ENCODE measurements at places on chromosomes 1 and 21.

DNA sequence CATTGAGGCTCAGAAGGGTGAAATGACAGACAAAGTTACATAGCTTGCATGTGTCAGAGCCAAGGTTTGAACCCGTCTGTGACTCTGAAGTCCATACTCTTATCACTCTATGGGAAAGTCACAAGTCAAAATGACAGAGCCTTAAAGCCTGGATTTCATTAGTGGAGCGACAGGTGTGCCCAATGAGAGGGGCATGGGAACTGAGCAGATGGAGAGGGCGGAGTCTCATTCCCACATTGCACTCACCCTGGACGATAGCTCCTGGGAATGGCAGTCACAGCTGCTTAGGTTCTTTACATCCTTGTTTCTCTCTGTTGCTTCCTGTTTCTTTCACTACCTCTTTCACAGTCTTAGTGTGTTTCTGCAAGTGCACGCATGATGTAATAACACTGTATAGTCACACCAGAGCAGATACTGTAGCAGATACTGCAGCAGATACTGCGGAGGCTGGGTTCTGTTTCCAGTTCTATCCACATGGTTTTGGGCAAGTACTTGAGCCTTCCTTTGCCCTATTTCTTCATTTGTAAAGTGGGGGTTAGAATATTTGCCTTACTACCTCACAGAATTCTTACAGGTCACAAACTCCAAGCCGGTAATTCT, 127.2 kb downstream of the ZSCAN20 start:
- DNase-seq, result no peak

DNA sequence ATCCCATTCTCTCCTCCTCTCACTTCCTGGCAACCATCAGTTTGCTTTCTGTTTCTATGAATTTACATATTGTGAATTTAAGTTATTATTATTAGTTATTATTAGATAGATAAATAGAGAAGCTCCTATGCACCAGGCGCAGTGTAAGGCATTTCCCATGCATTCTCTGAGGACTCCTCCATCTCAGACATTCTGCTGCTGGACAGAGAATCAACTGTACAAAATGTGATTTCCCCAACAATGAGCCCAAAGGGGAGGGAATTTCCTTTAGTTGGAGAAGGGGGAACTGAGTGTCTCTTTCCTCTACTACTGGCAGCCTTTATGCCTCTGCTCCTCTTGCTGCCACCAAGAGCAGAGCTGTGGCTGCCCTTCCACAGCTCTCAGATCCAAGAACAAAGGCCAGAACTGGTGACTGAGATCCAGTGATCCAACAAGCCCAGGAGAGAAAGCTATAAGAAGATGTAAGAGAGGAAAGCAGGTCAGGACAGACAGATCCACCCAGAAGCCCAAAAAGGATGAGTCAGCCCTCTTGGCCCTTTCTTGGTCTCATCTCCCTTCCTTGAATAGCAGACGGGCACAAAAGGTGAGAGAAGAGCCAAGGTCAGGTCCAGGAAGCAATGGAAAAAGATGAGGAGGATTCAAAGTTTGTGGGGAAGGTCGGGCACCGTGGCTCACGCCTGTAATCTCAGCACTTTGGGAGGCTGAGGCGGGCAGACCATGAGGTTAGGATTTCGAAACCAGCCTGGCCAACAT, 3.5 kb upstream of the IVL start:
- no peak for DNase-seq

- DNase-seq, result no peak
These were observed 43.8 kb downstream of the FAM78B start for GRCh38 chr1:166122873-166123466.

- DNase-seq, result no peak
These were observed 95.4 kb downstream of the AHCTF1 start for GRCh38 chr1:246836209-246836966.

- no peak for DNase-seq
These were observed 5.2 kb downstream of the CCN1 start for GRCh38 chr1:85585799-85586198.

DNA sequence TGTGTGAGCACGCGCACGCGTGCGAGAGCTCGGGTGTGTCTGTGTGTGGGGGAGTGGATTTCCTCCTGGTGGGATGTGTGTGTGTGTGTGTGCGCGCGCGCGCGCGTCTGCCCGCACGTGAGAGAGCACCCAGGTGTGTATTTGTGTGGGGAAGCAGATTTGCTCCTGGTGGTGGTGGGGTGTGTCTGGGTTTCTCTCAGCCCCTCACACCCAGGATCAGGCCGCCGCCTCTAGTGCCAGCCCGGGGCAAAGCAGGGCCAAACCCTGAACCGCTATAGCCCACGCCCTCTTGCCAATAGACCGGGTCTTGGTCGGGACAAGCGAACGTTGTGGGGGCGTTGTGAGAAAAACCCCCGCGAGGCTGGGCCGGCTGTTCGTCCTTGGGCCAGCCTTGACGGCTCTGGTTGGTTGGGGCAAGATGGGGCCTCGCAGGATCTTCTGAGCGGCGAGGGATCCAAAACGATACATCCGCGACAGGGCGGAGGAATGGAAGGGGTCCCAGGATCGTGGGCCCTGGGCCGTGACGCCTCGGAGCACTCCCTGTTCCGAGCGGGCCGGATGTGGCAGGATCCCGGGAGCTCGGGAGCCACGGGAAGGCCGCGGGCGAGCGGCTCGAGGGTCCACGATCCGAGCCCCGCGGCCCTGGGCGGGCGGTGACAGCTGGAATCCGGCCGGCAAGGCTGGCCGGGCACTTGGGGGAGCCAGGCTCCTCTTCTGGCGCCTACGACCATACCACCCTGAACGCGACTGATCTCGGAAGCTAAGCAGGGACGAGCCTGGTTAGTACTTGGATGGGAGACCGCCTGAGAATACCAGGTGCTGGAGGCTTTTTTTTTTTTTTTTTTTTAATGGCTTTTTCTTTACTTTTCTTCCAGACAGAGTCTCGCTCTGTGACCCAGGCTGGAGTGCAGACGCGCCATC, 68.2 kb downstream of the RNF187 start:
- DNase-seq, result no peak

DNA sequence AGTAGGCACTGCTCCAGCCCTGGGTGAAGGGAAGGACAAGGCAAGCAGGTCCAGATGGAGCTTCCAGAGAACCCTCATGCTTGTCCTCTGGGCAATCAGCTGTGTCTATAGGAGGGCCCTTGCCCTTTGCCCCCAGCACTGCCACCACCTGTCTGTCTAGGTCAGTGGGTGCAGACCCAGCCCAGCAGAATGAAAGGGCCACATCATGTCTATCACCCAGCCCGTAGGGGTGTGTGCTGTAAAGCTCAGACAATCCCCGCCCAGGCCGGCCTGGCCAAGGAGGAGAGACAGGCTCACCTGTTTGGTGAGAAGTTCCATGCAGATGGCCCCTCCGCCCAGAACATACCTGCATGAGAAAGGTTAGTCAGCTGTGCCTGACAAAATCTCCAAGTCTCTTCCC, 7.0 kb downstream of the UBE2Q1 start:
- no peak for DNase-seq
